ENCODE measurements at places on chromosomes 13 and 19. TPM values are rescaled to one million over a fixed set of nuclear protein-coding genes. Genes with fewer than 3 reads are reported as not detected.

GRCh38 chr19:32165141-32165540 is 180.3 kb upstream of the ZNF507 start:
- no peaks in the 10 kb centered on the region for H3K27me3 ChIP-seq
- DNase-seq, result no peak
- H3K27ac ChIP-seq, result no peak overlapping the region
- H3K4me1 ChIP-seq, result no peaks in the 10 kb centered on the region

GRCh38 chr13:96090240-96091101 is 564 bp downstream of the HS6ST3 start:
- H3K27me3 ChIP-seq, result peaks cover 51% of the 10 kb centered on the region
- peak overlapping the region; percentile 59 for H3K4me3 ChIP-seq
- H3K4me1 ChIP-seq, result peaks cover 4% of the 10 kb centered on the region

DNA sequence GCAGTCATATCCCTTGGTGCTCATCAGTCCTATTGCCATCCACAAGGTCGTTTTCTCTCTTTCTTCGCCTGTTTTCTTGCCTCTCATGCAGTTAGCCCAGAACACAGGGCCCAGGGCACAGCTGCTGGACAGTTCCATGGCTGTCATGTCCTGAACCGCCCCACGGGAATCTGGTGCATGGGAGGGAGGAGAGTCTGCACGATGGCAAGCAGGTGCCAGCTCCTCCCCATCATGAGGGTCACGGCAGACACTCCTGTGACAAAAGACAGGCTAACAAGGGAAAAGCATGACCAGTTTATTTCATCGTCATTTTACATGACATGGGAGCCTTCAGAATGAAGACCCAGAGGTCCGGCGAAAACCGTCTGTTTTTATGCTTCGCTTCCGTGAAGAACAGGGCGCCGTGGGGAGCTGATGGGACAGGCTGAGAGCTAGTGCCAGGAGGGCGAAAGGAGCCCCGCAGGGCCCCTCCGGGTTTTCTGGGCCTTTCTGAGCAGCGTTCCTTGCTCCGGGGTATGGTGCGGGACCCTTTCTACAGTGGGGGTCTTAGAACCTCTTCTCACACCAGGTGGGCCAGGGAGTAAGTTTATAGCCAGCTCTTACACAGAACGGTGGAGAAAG is 135.7 kb downstream of the STK24 start:
- no peak overlapping the region for H3K27ac ChIP-seq
- H3K27me3 ChIP-seq, result no peaks in the 10 kb centered on the region
- peaks cover 11% of the 10 kb centered on the region for H3K4me1 ChIP-seq
- no peak for DNase-seq
- H3K36me3 ChIP-seq, result peaks cover 4% of the 10 kb centered on the region
- H3K4me3 ChIP-seq, result no peak overlapping the region

- no peaks in the 10 kb centered on the region for H3K4me1 ChIP-seq
- no peaks in the 10 kb centered on the region for H3K27me3 ChIP-seq
- no peak for DNase-seq
- no peak overlapping the region for H3K4me3 ChIP-seq
- H3K27ac ChIP-seq, result no peak overlapping the region
Measured at GRCh38 chr19:15439078-15439799, 10.5 kb downstream of the WIZ start.

- no peaks in the 10 kb centered on the region for H3K27me3 ChIP-seq
- no peaks in the 10 kb centered on the region for H3K4me1 ChIP-seq
- DNase-seq, result no peak
- H3K4me3 ChIP-seq, result no peak overlapping the region
Measured at GRCh38 chr13:74731731-74732130, 597.5 kb upstream of the KLF12 start.

- no peak overlapping the region for H3K27ac ChIP-seq
- H3K36me3 ChIP-seq, result no peaks in the 10 kb centered on the region
- no peak for DNase-seq
Measured at GRCh38 chr13:106277484-106278154, 257.8 kb downstream of the EFNB2 start.

Gene LAIR1
- total RNA-seq, result not detected

Gene ZNF787
- 36.3 TPM for total RNA-seq

Gene ZSCAN4
- 1.2 TPM for total RNA-seq

Gene CGB8
- total RNA-seq, result 15.8 TPM
